ENCODE measurements at places on chromosomes 5 and 9.

- DNase-seq, result no peak
Observed at GRCh38 chr9:101512116-101512515, 21.5 kb upstream of the RNF20 start.

- no peak for DNase-seq
Observed at GRCh38 chr5:54518818-54519508, 1.4 kb downstream of the SNX18 start.

GRCh38 chr9:21027295-21027694 is 4.1 kb downstream of the HACD4 start:
- DNase-seq, result peak; percentile 14

- DNase-seq, result peak; percentile 86
Observed at GRCh38 chr5:43193181-43193893, 1.3 kb downstream of the NIM1K start.

DNA sequence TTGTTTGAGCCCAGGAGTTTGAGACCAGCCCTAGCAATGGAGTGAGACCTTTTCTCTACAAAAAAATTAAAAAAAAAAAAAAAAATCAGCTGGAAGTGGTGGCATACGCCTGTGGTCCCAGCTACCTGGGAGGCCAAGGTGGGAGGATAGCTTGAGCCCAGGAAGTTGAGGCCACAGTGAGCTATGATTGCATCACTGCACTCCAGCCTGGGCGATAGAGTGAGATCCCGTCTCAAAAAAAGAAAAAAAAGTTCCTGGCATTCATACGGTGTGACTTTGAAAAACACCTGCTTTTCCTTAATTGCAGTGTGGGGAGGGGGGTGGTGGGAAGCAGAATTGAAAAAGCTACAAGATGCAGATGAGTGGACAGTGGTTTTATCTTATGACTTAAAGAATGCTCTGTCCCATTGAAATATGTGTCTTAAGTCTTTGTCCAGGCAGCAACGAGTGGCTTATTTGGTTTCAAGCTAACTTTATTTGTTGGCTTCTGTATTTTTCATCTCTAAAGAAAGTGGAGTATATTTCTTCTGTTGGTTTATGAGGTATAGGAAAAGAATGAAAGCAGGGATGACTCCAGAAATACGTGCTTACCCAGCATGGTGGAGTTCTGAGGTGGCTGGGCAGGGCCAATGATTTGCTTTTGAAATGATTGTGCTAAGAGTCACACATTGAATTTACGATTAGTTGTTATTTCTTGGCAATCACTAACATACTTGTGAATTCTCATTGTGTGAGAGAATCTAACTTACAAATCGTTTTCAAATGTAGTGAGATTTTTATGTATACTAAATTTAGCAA is 27.8 kb downstream of the ROPN1L start:
- DNase-seq, result peak; percentile 72

- no peak for DNase-seq
Observed at GRCh38 chr9:91392435-91392834, 30.7 kb upstream of the AUH start.

GRCh38 chr9:12794101-12794799 is 19.4 kb downstream of the LURAP1L start:
- DNase-seq, result peak; percentile 53

All from epithelial cell of esophagus (primary cell).